Breast epithelium (tissue), 4 donors: ENCODE measurements at places on chromosomes 12 and 14.

- DNase-seq = no peak
These were observed 2.6 kb upstream of the SLC35E3 start for GRCh38 chr12:68743356-68743755.

DNA sequence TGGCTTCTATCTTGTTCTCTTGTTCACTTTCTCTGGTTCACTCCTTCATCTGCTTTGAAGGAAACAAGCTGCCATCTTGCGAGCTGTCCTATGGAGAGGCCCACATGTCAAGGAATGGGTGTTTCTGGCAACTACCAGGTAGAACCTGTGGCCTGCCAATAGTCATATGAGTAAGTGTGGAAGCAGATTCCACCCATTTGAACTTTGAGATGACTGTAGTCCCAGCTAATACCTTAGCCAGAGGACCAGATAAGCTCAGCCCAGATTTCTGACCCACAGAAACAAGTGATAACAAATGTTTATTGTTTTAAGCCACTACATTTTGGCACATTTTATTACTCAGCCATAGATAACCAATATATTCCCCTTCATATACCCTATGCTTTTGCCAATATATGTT, 4.0 kb upstream of the SLC38A2 start:
- no peak for DNase-seq

DNA sequence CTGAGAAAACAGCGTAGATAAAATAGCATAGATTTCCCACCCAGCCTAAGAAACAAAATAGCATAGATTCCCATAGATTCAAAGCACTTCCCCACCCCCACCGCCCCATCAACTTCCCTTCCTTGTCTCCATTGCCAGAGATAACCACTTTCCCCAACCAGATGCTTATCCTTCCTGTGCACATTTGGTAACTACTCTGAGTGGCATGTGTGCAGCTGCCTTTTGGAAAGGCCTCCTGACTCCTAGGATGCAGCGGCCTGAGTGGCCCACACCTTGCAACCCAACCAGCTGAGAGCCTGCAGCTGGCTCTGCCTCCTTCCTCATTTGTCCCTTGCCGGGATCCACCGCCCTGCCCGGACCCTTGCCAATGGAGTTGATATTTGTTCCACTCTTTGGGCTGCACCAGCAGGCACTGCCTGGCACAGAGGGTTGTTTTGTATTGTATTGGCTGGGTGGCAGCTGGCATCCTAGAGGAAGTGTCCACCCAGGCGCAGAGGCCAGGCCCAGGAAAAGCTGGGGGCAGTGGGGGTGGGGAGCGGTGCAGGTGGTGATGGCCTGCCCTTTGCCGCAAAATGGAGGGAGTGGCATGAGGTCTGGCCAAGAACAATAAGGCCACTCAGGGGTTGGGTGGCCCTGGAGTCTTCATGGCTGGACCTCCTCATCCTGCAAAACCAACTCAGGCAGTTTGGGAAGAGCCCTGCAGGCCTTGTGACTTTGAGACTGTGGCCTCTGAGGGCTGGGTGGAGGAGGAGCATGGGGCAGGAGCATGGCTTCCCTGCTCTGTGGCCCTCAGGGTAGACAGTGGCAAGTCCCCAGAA, 4.9 kb downstream of the SLC48A1 start:
- no peak for DNase-seq

DNA sequence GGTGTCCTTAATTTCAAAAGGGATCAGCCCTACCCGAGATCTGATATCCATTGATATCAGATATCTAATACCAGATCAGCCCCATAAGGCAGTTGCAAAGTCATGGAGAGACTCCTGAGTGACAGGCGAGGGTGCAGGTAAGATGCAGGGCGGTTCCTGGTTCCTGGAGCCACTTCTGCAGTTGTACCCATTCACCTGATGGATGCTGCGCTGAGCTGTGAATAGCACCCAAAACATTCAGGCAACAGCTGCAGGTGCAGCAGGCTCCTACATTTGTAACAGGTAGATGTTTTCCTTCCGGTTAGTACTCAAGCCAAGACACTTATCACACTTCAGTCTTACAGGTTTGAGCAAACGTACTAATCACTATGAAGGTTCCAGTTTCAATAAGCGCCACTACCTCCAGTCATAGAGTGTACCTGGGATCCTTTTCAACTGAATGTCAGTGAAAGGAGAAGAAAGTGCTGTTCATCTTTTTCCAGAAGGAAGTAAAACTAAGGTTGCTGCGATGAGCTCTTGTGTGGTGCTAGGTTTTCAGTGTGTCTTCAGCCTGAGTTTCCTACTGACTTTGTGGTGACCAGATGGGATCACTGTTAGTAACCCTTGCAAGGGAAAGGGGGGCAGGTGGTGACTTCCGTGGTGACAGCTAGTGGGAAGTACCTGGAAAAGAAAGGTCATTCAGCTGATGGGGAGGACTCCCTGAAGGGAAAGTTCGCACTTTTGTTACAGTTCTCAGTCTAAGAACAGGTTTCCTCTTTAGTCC, 1.9 kb downstream of the ATP6V0A2 start:
- DNase-seq = peak; percentile 14

DNA sequence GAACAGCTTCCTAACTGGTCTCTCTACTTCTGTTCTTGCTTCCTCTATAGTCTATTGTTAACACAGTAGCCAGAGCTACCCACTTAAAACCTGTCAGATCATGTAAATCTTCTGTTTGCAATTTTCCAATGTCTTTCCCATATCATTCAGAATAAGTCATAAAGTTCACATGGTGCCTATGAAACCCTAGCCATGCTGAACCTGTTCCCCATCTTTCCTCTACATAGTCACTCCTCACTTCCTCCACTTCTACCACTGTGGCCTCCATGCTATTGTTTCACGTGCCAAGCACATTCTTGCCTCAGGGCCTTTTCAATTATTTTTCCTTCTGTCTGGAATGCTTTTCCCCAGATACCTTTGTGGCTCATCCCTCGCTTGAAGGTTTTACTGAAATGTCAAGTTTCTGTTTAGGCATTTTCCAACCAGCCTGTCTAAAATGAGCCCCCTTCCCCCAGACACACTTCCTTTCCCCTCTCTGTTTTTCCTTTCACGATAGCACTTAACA, 132.1 kb downstream of the DYRK2 start:
- no peak for DNase-seq

DNA sequence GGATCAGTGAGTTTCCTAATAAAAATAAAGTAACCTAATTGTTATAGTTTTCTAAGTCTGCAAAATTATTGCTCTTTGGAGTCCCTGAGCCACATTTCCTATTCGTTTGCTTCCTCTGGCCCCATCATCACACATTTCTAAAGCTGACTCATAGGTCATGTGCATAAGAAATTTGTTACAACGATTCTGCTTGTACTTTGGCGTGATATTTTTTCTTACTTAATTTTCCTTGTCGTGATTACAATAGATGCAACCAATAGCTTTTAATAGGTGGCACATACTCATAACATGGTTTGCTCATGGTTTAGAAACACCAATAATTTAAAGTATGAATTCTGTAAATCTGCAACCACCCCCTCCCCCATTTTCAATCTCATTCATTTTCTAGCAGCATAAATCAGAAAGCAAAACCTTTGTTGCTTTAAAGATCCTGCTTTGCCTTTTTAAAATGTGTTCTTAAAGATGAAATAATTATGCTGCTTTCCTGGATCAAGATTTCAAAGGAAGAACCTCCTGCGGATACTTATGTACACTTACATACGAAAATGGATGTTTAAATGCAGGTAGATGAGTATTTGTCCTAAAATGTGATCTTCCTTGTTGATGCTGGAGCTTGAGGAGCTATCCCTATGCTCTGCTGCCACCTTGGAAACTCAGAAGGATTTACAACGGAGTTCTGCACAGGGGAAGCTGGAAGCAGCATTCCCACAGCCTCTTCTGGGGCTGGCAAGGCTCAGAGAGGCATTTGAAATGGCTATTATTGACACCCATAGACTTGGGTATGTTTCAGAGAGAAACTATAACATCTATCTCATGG, 1.7 kb upstream of the FLRT2 start:
- DNase-seq = no peak

- no peak for DNase-seq
These were observed 50.9 kb upstream of the CCT2 start for GRCh38 chr12:69534389-69534822.

DNA sequence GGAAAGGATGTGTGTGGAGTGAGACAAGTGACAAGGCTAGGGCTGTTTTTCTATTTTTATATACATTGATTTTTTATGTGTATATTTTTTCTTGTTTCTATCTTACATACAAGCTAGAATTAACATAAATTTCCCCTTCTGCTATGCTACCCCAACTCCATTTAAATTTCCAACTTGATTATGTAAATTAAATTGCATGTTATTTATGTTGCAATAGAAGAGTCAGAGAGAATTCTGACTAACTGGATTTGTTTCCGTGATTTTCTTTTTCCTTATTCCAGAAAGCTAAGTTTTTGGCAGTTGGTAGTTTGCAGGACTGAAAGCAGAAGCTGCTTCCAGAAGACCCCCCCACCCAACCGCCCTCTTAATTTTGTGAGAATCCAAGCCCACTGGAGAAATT, 8.9 kb upstream of the YBX3 start:
- no peak for DNase-seq

DNA sequence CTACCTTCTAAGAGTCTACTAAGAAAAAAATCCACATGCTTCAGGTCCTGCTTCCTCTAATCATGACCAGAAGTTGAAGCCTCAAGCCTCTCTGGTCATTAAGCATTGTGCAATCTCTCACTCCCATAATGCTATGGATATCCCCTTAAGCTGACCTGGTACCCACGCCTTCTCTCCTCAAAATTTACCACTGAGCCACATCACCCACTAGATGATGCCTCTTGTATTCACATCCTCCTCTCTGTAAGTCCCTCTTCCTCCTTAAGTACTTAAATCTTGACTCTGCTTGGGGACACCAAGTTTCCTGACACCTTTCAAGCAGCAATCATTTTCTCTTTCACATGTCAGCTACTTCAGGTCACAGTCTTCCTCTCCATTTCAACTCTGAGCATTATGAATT, 9.8 kb downstream of the GALNT4 start:
- DNase-seq = no peak

DNA sequence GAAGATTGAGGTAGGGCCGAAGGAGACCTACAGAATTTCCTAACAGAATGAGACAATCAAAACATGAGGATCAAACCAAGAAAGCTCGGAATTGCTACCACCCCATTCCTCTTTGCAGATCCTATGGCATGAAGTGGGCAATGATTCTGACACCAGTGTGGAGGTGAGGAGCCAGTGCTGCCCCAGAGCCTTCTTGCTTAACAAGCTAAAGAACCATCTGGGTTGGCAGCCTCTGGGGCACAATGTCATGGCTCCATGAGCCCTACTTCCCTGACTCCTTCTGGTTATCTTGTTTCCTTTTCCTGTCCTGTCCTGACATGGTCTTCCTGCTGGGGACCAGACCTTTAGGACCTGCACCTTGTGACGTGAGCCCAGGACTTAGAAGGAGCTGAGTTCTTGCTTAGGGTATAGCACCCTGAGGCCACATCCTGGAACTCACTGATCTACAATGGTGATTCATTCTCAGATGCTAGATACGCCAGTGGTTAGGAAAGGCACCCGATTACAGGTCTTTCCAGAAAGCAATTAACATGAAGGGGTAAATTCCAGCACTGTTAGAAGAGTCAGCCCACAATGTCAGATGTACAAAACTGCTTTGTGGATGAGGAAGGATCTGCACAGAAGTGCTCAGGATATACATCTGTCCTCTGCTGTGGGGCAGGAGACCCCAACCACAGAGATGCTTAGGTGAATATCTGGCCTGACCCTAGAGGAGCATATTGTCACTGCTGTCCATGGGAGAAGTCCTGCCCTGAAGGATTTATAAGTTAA, 324.2 kb downstream of the ZFP36L1 start:
- DNase-seq = no peak

DNA sequence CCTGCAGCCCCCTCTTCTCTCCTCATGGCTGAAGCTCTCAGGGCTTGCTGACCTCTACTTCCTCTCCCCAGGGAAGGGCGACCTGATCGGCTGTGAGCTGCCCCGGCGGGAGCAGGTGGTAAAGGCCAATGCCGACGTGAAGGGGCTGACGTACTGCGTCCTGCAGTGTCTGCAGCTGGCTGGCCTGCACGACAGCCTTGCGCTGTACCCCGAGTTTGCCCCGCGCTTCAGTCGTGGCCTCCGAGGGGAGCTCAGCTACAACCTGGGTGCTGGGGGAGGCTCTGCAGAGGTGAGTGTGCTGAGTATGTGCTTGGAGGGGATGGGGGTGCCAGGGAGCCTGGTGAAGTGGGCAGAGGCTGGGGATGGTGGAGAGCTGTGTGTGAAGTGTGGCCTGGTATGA, 13.7 kb downstream of the MCRS1 start:
- no peak for DNase-seq
